Activated naive CD8-positive, alpha-beta T cell treated with anti-CD3 and anti-CD28 coated beads, Interleukin-2, amount 10 ng/mL, durations not matched to agents 7 days and 5 days (primary cell): ENCODE measurements at places on chromosomes 5 and 9. TPM values are rescaled to one million over a fixed set of nuclear protein-coding genes. Genes with fewer than 3 reads are reported as not detected.

Gene SAPCD2
- total RNA-seq = 26.4 TPM

Gene LVRN
- not detected for total RNA-seq

Gene TMEM171
- total RNA-seq = 0.31 TPM

GRCh38 chr5:75364571-75365280 is 27.7 kb downstream of the HMGCR start:
- no peaks in the 10 kb centered on the region for H3K4me1 ChIP-seq
- no peaks in the 10 kb centered on the region for H3K27me3 ChIP-seq
- H3K4me3 ChIP-seq = no peak overlapping the region

DNA sequence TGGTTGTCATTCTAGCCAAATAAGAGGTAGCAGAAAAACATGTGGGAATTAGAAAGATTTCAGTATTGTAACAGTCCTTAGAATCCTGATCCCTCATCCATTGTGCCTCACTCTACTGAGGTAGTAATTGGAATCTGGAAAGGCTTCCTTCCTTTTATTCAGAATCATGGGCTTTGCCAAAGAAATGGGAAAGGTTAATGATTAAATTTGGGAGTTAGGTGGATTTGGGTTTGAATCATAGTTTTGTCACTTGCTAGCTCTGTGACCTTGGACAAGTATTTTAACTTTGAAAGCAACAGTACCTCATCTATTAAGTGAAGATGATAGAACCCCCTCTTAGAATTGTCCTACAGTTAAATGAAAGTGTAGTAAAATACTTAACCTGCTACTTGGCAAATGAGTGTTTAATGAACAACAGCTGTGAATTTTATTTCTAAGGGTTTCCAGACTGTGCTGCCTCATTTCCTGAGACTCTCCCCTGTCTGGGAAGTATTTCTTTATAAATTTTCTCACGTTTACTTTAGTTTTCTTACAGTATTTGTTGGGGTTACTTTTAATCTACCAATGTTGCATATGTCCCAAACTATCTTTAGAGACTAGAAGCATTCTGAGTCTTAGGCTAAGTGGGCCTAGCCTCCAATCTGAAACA is 11.7 kb downstream of the SPDL1 start:
- no peak overlapping the region for H3K4me3 ChIP-seq
- no peak for DNase-seq
- H3K36me3 ChIP-seq = peaks cover 44% of the 10 kb centered on the region
- no peak overlapping the region for H3K27ac ChIP-seq

GRCh38 chr9:135505406-135506187 is 5.1 kb downstream of the MRPS2 start:
- H3K4me3 ChIP-seq = no peak overlapping the region
- no peak overlapping the region for H3K27ac ChIP-seq
- H3K36me3 ChIP-seq = peaks cover 1% of the 10 kb centered on the region
- peak; percentile 20 for DNase-seq
- peaks cover 8% of the 10 kb centered on the region for H3K27me3 ChIP-seq
- peaks cover 4% of the 10 kb centered on the region for H3K4me1 ChIP-seq

DNA sequence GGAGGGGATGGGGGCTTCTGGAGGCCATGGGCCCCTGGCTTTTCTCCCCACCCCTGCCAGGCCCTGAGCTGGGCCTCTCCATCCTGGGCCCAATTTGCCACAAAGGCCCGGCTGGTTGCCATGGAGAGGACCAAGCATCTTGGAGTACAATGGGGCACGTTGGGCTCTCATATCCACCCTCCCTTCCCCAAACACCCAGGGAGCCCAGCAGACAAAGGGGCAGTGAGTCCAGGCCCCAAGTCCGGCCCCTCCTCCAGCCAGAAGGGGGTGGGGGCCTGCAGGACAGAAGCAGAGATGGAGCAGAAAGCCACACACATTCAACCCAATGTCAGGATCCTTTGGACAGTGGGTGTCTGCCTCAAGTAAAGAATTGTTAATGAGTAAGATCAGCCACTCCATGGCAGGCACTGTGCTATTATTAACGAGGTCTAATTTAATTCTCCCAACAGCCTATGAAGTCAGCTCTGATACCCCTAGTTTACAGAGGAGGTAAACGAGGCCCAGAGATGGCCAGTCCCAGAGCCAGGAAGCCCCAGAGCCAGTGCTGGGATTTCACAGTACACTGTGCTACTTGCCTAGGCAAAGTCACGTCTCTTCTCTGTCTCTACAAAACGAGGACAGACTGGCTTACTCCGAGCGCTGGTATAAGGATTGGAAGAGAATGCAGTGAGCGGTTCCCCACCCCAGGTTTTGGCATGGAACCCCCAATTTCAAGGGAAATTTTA is 2.3 kb downstream of the CRB2 start:
- no peak overlapping the region for H3K4me3 ChIP-seq
- H3K27me3 ChIP-seq = peaks cover 2% of the 10 kb centered on the region
- H3K4me1 ChIP-seq = peaks cover 21% of the 10 kb centered on the region
- DNase-seq = no peak
- H3K27ac ChIP-seq = no peak overlapping the region
- H3K36me3 ChIP-seq = no peaks in the 10 kb centered on the region

- H3K27ac ChIP-seq = no peak overlapping the region
- H3K36me3 ChIP-seq = no peaks in the 10 kb centered on the region
- H3K4me1 ChIP-seq = no peaks in the 10 kb centered on the region
- no peak for DNase-seq
- H3K4me3 ChIP-seq = no peak overlapping the region
Measured at GRCh38 chr9:4126184-4126865, 173.5 kb downstream of the GLIS3 start.

GRCh38 chr5:1851290-1851934 is 31.3 kb downstream of the IRX4 start:
- H3K4me1 ChIP-seq = peaks cover 2% of the 10 kb centered on the region
- H3K27ac ChIP-seq = no peak overlapping the region
- no peak overlapping the region for H3K4me3 ChIP-seq
- peaks cover 61% of the 10 kb centered on the region for H3K27me3 ChIP-seq
- H3K36me3 ChIP-seq = no peaks in the 10 kb centered on the region

DNA sequence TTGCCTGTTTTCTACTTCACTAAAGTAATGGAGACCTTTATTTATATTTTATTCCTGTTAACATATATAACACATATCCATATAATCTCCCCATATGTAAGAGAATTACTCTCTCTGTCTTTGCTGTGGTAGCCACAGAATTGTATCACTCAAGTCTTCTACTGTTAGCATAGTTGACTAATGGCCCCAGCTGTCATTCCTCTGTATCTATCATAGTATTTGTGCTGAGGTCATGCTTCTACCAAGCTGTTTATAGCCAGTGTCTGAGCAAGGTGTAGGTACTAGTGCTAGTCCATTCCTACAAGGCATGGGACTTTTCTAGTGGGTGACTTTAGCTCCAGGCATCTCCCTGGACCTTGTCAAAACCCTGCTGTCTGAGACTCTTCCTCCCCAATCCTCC is 244.1 kb downstream of the KIAA0825 start:
- H3K36me3 ChIP-seq = no peaks in the 10 kb centered on the region
- H3K4me1 ChIP-seq = no peaks in the 10 kb centered on the region
- H3K27ac ChIP-seq = no peak overlapping the region
- no peak overlapping the region for H3K4me3 ChIP-seq
- DNase-seq = no peak
- no peaks in the 10 kb centered on the region for H3K27me3 ChIP-seq

GRCh38 chr9:90521811-90522570 is 120.6 kb downstream of the DIRAS2 start:
- H3K27me3 ChIP-seq = peaks cover 18% of the 10 kb centered on the region
- no peaks in the 10 kb centered on the region for H3K36me3 ChIP-seq
- no peak overlapping the region for H3K4me3 ChIP-seq
- no peak for DNase-seq
- H3K27ac ChIP-seq = no peak overlapping the region

GRCh38 chr5:81859624-81860023 is 108.7 kb upstream of the SSBP2 start:
- peaks cover 9% of the 10 kb centered on the region for H3K4me1 ChIP-seq
- H3K27ac ChIP-seq = no peak overlapping the region
- DNase-seq = no peak
- H3K27me3 ChIP-seq = peaks cover 2% of the 10 kb centered on the region
- H3K4me3 ChIP-seq = no peak overlapping the region

- no peaks in the 10 kb centered on the region for H3K4me1 ChIP-seq
- DNase-seq = no peak
- no peak overlapping the region for H3K27ac ChIP-seq
- no peaks in the 10 kb centered on the region for H3K36me3 ChIP-seq
- H3K27me3 ChIP-seq = no peaks in the 10 kb centered on the region
Measured at GRCh38 chr9:4638968-4639367, 23.1 kb upstream of the PLPP6 start.

- H3K4me3 ChIP-seq = no peak overlapping the region
- H3K27ac ChIP-seq = no peak overlapping the region
- no peaks in the 10 kb centered on the region for H3K4me1 ChIP-seq
Measured at GRCh38 chr5:154395407-154396106, 50.2 kb upstream of the SAP30L start.

GRCh38 chr5:146725025-146725424 is 153.5 kb downstream of the PPP2R2B start:
- peaks cover 2% of the 10 kb centered on the region for H3K27me3 ChIP-seq
- no peaks in the 10 kb centered on the region for H3K4me1 ChIP-seq
- H3K27ac ChIP-seq = no peak overlapping the region
- H3K4me3 ChIP-seq = no peak overlapping the region
- no peaks in the 10 kb centered on the region for H3K36me3 ChIP-seq

DNA sequence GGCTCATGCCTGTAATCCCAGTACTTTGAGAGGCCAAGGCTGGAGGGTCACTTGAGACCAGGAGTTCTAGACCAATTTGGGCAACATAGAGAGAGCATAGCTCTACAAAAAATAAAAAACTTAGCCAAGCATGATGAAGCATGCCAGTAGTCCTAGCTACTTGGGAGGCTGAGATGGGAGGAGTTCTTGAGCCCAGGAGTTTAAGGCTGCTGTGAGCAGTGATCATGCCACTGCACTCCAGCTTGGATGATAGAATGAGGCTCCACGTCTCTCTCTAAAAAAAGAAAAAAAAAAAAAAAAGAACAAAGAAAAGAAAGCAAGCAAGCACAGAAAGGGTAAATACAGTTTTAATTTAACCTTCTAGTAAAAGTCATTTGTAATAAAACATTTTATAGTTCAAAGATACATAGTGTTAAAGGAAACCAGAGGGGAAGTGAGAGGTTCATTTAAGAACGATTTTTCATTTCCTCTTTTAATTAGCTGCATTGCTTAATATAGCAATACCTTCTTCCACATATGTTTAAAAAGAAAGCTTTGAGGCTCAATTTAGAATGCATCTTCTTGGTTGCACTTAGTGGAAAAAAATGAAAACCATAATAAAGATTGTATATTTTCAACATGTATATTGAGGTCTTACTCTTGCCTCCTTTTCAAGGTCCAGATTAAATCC is 14.9 kb downstream of the GAPT start:
- H3K4me1 ChIP-seq = no peaks in the 10 kb centered on the region
- no peak for DNase-seq
- no peak overlapping the region for H3K27ac ChIP-seq
- no peaks in the 10 kb centered on the region for H3K27me3 ChIP-seq
- H3K36me3 ChIP-seq = no peaks in the 10 kb centered on the region

DNA sequence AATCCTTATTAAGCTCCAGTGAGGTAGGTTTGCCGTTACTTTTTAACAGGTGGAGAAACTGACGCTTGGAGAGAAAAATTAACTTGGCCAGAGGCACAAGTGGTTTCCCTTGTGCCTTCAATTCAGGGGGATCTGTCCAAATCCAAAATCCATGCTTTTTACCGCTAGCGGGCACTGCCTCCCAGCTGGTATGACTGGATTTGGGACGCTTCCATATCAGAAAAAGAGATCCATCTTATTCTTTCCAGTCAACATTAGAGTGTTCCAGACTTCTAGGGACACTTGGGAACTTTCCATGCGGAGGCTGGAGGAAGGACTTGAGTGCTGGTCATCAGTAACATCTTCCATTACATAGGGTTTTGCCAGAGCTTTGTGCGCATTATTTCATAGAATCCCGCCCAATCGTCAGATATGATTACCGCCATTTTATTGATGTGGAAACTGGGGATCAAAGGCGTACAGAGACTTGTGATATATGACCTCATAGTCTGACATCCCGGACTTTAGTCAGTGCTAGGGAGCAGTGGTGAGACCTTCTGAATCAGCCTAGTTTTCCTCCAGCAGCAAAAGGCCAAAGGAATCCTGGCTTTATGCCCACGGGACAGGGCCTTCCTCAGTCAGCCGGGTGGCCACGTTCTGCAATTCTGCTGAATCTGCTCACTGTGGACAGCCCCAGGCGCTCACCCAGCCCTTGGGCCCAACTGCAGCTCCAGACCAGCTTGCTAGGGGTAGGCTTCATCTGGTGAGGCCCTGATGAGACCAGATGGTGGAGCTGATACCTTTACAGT is 1.1 kb upstream of the GNPDA1 start:
- H3K27ac ChIP-seq = peak overlapping the region; percentile 94
- peak overlapping the region; percentile 89 for H3K4me3 ChIP-seq
- no peak for DNase-seq
- no peaks in the 10 kb centered on the region for H3K27me3 ChIP-seq
- H3K36me3 ChIP-seq = peaks cover 8% of the 10 kb centered on the region

DNA sequence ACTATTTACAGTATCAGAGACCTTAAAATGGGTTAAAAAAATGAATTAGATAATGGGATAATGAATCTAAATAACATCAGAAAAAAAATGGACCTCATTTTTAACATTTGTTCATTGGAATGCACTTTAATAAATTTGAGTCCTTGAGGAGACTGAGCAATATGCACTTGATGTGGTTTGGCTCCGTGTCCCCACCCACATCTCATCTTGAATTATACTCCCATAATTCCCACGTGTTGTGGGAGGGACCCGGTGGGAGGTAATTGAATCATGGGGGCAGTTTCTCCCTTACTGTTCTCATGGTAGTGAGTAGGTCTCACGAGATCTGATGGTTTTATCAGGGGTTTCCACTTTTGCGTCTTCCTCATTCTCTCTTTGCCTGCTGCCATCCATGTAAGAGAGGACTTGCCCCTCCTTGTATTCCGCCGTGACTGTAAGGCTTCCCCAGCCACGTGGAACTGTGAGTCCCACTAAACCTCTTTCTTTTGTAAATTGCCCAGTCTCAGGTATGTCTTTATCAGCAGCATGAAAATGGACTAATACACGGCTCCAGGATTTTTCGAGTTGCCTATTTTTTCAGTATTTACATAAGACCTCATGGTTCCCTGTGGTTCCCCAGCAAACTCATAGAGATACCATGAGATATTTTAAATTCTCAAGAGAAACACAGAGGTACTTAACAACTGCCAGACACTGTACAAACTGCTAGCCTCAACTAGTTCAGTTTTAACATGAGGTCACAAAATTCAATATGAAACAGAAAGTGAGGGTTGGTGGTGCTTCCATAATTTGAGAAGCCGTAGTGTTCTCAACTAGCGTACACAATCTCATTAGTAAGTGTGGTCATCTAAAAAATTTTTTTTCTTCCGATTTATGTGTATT is 128.3 kb downstream of the TLE1 start:
- no peak for DNase-seq
- no peak overlapping the region for H3K4me3 ChIP-seq
- no peaks in the 10 kb centered on the region for H3K36me3 ChIP-seq
- H3K4me1 ChIP-seq = no peaks in the 10 kb centered on the region
- H3K27ac ChIP-seq = no peak overlapping the region
